Renal pelvis (tissue), 12 donors: ENCODE measurements at places on chromosomes 5 and 9. TPM values are rescaled to one million over a fixed set of nuclear protein-coding genes. Genes with fewer than 3 reads are reported as not detected.

CARTPT gene
- polyA plus RNA-seq, result not detected

DNA sequence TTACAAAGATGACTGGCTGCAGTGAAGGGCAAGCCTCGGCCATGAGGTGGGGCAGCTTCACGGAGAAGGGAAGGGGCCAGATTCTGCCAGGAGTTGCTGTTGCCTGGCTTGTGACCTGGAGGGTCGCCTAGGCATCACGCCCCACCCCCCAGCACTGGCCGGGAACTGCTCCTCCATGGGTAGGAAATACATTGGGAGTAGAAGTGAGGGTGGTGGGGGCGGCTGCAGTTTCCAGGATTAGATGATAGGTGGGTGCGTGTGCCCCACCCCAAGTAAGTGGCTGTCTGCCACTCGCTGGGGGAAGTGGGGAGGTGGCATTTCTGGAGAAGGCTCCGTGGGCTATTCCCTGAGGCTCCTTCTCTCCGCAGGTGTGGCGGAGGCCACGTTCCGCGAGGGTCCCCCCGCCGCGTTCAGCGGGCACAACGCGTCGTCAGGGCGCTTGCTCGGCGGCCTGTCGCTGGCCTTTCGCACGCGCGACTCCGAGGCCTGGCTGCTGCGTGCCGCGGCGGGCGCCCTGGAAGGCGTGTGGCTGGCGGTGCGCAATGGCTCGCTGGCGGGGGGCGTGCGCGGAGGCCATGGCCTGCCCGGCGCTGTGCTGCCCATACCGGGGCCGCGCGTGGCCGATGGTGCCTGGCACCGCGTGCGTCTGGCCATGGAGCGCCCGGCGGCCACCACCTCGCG lies 16.9 kb downstream of the CRB2 start:
- DNase-seq, result no peak

DNA sequence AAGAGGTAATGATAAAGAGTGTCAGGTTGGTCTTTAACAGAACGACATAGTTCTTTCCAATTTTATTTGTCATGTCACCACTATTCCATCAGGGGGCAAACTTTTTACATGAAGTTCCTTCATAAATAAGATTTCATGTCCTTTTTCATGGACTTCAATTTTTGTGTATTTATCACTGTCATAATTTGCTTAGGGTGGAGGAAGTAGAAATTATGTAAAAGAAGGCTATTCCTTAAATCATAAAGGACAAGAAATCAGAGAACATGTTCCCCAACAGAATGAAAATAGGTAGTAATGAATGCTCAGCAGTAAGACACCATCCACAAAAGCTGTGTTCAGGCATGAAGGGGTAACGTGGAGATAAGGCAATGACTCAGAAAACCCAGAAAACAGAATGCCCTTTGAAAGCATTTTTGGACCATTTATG lies 72.7 kb downstream of the ZFAND5 start:
- no peak for DNase-seq

DNA sequence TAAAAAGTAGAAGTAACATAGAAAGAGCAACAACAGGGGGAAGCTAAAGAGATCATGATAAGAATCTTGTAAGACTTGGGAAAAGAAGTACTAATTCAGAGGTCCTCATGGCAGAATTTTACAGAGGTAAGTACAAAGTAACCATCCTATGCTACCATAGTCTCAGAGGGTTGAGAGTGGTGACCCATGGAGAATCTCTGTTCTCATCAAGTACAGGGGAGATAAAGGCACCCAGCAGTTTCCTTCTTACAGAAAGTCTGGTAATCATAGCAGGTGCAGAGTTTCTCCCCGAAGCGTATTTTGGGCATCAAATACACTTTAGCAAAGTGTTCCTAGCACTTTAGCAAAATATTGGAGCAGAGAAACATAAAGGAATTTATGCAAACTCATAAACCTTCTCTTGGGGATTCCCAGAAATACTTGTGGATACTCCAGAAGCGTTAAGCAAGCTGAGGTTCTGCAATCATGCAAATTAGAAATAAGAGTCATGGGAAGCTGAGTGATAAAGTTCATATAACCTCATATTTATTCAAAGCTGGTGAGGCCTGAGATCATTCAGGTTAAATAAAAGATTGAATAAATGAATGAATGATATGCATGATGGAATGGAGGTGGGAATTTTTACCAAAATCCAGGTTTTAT lies 101.0 kb upstream of the SMC2 start:
- no peak for DNase-seq

DNA sequence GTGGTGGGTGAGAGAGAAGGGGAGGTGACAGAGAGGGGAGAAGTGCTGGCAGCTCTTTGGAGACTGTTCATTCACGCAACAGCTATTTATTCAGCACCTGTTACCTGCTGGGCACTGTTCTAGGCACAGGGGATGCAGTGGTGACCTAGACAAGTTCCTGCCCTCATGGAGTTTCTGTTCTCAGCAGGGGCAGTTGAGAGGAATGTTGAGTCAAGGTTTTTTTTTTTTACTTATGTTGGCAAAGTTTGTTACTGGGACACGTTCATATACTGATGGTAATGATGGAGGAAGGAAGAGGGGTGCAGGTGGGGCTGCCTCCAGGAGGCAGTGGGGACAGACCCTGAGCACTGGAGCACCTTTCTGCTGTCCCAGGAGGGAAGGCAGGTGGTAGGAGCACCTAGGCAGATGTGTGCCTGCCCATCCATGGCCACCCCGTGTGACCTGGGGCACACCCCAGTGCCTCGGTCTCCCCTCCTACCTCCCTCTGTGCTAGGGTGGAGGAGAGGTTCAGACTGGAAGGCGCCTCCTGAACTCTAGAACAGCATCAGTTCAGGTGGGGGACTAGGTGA lies 49.4 kb upstream of the SLC25A51 start:
- no peak for DNase-seq

DNA sequence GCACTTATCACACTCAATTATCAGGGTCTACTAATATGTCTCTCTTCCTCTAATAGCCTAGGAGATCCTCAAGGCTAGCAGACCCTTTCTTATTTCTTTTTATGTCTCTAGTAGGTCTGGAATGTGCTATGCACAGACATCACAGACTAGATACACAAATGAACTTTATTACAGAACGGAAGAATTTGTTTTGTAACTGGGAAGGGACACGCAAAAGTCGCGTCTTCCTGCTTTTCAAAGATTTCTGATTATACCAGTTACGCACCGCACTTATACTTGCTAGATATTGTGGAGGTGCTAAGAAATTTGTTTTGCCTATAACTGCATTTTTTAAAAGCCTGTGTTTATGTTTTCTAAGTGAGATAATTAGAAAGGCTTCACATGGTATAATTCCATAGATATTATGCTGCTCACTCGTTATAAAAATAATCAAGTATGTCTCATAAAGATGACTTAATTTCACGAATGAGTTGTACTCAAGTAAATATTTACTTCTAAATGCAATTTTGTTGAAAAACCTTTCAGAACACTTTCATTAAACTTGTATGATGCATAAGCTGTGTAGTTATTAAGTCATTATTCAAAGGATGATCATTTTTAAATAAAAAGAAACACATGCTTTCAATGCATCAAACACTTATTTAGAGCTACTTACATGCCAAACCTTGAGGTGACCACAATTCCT lies 662.6 kb downstream of the ACTL7B start:
- DNase-seq, result no peak

DNA sequence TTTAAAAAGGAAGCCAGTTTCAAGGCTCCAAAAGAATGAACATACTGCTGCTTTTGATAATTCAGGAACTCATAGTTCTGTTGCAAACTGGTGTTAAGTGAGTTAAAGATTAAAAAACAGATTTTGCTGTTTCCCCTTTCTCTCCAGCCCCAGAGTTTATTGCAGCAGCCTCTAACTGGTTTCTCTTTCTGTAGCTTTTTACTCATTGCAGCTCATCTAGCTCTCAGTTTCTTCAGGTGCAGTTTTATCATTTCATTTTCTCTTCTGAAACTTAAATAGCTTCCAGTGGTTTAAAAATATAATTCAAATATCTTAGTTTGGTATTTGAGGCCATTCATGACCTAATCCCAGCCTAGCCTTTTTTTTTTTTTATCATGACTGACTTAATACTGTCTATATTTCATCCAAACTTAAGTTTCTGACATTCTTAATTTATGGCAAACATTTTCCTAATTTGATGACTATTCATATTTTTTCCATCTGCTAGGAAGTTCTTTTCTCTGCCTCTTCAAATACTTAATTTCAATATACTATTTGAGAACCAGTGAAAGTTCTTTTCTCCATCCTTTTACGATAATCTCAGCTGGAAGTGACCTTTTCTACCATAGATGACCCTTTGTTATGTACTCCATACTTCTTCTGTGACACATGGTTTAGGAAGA lies 252.7 kb upstream of the GRIA1 start:
- DNase-seq, result no peak
